ENCODE measurements at places on chromosomes 11 and 22.
A peak's percentile ranks its signal among the peaks of the same experiment; 100 is the strongest.

DNA sequence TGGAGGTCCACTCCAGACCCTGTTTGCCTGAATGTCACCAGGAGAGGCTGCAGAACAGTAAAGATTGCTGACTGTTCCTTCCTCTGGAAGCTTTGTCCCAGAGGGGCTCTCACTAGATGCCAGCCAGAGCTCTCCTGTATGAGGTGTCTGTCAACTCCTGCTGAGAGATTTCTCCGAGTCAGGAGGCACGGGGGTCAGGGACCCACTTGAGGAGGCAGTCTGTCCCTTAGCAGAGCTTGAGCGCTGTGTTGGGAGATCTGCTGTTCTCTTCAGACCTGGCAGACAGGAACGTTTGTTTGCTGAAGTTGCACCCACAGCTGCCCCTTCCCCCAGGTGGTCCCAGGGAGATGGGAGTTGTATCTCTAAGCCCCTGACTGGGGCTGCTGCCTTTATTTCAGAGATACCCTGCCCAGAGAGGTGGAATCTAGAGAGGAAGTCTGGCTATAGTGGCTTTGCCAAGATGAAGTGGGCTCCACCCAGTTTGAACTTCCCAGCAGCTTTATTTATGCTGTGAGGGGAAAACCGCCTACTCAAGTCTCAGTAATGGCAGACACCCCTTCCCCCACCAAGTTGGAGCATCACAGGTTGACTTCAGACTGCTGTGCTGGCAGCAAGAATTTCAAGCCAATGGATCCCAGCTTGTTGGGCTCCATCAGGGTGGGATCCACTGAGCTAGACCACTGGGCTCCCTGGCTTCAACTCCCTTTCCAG, 99.4 kb downstream of the PDE3B start:
- no peak for DNase-seq

DNA sequence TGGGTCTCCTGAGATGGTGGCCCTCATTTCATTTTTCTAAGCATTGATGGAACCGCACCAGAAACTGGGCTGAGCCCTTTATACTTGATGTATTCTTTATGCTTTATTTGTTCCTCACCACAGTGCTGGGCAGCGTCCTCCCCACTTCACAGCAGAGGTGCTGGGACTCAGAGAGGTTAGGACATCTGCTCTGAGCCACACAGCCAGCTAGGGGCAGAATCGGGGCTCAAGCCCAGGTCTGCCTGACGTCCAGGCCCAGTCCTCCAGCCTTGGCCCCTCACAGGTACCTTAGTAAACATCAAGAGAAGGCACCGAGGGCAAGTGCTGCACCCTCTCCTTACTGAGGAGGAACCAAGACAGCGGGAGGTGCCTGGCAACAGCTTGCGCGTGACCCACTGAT, 20.2 kb upstream of the SHISAL1 start:
- DNase-seq, result no peak

GRCh38 chr11:73838443-73839122, 38.1 kb downstream of the COA4 start:
- DNase-seq, result no peak

DNA sequence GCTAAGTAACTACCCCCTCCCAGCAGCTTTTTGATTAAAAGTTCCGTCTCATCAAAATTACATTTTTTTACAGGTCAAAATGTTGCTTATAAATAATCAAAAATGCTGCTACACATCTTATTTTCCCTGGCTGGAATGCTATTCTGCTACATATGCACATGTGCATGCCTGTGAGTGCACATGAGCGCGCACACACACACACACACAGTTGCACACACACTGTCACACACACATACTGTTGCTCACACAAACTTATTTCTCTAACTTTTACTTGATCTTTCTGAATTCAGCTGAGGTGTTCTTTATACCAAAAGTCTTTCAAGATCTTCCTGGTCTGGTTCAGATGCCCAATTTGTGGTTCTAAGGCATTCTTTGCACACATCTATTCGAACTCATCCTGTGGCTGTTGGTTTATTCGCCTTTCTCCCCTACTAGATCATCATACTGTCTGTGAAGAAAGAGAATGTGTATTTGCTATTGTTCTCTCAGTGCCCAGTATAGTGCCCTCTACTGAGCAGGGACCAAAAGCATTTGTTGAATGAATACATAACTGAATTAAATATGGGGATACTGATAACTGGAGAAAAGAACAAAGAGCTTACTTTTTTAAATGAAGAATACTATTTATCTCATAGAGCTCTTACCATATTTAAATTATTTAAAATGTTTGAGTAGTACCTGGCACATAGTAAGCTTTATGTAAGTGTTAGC, 68.1 kb upstream of the CCDC179 start:
- no peak for DNase-seq

- DNase-seq, result no peak
Measured at GRCh38 chr22:33519071-33519973, 401.0 kb downstream of the LARGE1 start.

DNA sequence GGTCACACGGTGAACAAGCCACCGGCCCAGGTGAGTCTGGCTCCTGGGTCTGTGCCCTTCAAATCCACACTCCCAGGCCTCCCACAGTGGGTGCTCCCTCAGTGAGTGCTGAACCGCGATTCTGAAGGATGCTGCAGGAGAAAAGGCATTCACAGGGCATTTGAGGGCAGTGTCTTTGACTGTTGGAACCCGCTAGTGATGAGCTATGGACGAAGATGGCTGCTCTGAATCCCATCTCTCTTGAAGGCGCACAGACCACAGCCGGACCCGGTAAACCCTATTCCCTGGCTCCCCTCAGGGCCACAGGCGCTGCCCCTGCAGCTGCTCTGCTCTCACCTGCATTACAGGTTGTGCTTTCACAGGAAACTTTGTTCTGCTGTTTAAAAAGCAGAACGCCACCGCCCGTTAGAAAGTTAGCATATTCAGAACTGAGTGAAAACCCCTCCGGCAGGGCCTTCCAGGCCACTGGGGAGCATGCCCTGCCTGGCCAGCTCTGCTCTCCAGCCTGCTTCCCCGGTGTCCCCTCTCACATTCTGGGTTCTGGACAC, 3.2 kb downstream of the LRRC32 start:
- DNase-seq, result no peak

DNA sequence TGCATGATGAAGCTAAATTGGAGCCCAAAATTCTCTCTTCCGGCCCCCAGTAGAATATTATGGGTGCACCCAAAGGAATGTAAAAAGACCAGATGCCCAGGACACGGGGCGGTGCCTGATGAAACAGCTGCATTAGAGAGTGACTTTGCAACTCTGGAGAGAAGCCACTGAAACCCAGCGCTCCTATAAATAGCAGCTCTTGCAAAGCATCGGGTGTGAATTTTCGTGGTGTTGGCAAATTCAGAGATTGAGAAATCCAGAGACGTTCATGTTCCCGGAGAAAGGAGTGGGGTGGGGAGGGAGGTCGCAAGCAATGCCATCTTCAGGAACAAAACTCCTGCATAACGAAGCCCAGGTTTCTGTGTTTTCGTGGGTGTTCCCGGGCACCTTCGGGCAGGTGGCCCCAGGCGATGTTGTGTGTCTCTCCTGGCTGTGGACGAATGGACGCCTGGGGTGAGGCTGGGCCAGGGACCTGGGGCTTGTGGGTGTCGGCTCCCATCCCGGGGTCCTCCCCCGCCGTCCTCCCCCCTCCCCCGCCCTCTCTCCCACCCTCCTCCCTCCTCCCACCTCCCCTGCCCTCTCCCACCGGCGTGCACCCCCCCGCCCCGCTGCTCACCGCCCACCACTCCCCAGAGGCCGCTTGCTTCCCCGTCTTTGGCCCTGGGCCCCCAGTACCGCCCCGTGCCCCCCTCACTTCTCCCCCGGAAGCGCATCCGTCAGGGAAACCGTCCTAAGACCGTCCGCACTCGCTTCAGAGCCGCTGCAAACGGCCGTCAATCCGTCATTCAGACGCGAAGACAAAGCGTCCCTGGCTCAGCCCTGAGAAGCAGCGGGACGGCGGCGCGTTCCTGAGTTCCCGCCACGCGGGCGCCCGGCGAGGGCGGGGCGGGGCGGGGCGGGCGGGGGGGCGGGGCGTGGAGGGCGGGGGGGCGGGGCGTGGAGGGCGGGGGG, 26.7 kb upstream of the TOLLIP start:
- peak; percentile 53 for DNase-seq

GRCh38 chr11:17985517-17985916, 27.3 kb downstream of the SERGEF start:
- DNase-seq, result no peak

GRCh38 chr22:47620391-47620790, 857.9 kb downstream of the TBC1D22A start:
- no peak for DNase-seq

GRCh38 chr22:20796731-20797130, 22.8 kb downstream of the SERPIND1 start:
- DNase-seq, result no peak

Measured in stimulated activated CD4-positive, alpha-beta T cell treated with anti-CD3 and anti-CD28 coated beads, Interleukin-4, amount 100 ng/mL, for 4 hours (primary cell).